Thyroid gland (tissue), 4 donors: ENCODE measurements at places on chromosomes 16 and 17. TPM values are rescaled to one million over a fixed set of nuclear protein-coding genes. Genes with fewer than 3 reads are reported as not detected.

DNA sequence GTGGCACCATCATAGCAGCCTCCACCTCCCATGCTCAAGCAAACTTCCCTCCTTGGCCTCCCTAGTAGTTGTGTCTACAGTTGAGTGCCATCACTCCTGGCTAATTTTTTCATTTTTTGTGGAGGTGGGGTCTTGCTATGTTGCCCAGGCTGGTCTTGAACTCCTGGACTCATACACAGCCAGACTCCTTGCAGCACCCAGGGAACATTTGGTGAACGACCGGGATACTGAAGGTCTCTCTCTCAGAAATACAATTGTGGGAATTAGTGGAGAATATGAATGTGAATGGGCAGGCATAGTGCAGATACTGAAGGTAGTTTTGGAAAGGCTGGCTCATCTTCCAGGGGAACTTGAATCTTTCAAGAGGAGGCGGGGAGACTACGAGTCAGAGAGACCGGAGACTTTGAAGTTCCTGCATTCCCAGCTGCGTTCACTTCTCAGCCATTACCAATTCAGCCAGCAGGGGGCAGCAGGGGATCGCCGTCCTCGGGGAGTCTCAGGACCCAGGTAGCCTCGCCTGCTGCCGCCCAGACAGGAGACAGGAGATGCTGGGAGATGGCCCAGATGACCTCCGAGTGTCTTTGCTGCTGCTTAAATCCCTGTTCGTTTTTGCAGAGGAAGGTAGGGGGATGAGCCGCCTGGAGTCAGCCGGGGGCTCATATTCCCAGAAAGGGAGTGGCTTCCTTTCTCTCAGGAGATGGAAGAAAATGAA, 68.6 kb downstream of the HAPSTR1 start:
- DNase-seq = peak; percentile 63
- H3K27me3 ChIP-seq = no peaks in the 10 kb centered on the region
- no peaks in the 10 kb centered on the region for H3K36me3 ChIP-seq
- H3K27ac ChIP-seq = no peak overlapping the region

DNA sequence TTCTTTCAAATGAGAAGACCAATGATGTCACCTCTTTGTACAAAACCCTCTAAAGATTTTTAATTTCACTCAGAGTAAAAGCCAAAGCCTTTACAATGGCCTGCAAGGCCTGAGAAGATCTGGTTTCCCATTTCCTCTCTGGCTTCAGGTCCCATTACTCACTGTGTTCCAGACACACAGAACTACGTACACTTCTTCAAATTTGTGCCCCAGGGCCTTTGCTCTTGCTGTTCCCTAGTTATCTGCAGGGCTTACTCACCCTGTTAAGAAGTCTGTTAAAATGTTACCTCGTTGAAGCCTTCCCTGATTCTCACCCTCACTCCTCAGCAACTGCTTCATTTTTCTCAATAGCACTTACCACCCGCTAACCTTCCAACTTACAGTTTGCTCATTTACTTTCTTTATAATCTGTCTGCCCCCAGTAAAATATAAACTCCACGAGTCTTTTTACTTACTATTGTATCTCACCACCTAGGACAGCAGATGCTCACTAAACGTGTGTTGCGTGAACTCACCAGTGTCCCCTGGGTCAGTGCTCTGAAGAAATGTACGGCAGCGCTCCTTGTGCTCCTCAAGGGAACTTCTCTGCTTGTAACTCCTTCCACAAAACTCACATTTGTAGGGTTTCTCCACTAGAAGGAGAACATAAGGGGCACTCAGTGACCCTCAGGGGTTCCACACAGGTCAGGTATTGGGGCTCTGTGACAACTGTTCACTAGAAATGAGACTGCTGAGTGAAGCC, 50.2 kb downstream of the GRB7 start:
- H3K27ac ChIP-seq = no peak overlapping the region
- DNase-seq = no peak
- no peaks in the 10 kb centered on the region for H3K36me3 ChIP-seq

DNA sequence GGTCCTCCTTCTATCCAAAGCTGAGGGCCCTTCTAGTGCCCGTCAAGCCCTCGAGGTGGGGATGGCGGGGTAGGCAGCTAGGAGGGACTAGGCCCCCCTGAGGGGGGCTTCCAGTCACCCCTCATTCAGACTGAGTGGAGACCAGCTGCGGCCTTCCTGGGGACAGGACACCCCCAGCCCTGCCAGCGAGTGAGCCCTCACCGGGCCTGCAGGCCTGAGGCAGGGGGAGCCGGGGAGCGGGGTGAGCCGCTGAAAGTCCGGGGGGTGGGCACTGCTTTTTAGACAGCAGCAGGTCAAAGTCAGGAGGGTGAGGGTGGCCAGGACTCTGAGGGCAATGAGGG, 8.7 kb upstream of the KREMEN2 start:
- DNase-seq = no peak
- H3K4me3 ChIP-seq = no peak overlapping the region
- H3K27me3 ChIP-seq = no peaks in the 10 kb centered on the region

TMEM235 gene
- not detected for total RNA-seq

HIGD1B gene
- not detected for total RNA-seq

TPSB2 gene
- 11.9 TPM for total RNA-seq

DNA sequence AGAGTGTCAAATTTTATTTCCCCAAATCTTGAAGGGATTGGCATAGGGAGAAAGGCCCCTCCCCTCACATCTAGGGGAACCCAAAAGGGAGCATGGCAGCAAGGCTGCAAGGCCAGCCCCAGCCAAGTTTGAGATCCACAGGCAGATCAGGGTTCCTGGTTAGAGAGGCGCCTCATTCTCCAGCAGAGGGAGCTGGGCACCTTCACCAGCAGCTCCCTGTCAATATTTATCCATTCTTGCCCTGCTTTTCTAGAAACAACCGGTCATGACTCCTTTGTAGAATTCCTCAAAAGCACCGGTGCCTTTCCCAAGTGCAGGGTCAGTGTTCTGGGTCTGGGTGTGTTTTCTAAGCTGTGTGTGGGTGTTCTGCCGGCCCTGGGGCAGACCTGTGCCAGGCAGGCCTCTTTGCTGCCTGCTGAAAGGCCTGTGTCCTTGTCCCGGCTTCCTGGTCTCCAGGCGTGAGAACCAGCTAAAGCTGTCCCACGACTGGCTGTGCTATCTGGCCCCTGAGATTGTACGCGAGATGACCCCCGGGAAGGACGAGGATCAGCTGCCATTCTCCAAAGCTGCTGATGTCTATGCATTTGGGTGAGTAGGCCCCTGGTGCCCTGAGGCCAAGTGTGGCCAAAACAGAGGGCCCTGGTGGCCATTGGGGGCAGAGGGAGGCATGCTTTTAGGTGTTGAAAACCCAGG, 21.2 kb upstream of the LGALS9 start:
- DNase-seq = no peak
- H3K4me1 ChIP-seq = no peaks in the 10 kb centered on the region
- H3K27me3 ChIP-seq = no peaks in the 10 kb centered on the region

DNA sequence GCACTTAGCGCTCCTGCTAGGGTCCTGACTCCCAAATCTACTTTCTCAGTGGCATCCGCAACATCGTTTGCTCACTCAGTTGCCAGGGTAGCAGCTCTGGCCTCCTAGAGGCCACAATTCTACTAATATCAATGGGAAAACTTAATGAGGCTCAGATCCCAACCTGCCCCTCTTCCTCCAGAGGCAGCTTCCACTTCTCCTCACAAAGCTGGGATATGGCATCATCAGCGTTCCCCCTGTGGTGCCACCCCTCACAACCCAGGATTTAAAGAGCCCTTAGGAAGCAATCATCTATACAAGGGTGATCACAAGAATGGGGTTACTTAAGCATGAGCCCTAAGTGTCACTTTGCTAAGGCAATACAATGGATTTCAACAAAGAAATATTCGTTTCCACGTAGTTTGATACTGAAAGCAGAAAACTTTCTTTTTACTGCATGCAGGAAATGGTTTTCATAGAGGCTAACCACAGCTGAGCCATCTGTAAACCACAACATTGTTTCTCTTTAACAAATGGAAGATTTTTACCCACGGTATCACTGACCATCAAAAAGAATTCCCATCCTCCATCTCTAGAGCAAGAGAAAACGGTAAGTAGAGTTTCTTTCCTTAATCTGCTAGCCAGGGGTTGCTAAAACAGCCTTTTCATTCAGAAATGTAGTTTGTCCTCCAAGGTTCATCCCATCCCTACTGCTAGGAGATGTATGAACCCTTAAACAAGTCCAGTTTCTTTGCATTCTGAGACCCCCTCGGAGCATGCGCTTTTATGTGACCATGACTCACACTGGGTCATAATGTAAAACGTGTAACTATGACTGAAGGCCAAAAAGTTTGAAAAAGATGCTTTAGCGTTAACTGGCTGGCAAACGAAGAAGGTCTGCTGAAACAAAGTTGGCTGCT, 68.3 kb upstream of the BCAR1 start:
- DNase-seq = no peak
- H3K36me3 ChIP-seq = no peaks in the 10 kb centered on the region
- H3K27me3 ChIP-seq = no peaks in the 10 kb centered on the region
- no peak overlapping the region for H3K4me3 ChIP-seq
